ENCODE measurements at places on chromosomes 2 and 18.

- no peak for DNase-seq
These were observed 119.0 kb downstream of the ARL4C start for GRCh38 chr2:234377761-234378391.

- no peak for DNase-seq
These were observed 96.9 kb downstream of the TGOLN2 start for GRCh38 chr2:85230679-85231467.

- DNase-seq, result no peak
These were observed 5.4 kb downstream of the CHMP3 start for GRCh38 chr2:86557836-86558235.

- no peak for DNase-seq
These were observed 55.2 kb downstream of the CCDC88A start for GRCh38 chr2:55364189-55365055.

DNA sequence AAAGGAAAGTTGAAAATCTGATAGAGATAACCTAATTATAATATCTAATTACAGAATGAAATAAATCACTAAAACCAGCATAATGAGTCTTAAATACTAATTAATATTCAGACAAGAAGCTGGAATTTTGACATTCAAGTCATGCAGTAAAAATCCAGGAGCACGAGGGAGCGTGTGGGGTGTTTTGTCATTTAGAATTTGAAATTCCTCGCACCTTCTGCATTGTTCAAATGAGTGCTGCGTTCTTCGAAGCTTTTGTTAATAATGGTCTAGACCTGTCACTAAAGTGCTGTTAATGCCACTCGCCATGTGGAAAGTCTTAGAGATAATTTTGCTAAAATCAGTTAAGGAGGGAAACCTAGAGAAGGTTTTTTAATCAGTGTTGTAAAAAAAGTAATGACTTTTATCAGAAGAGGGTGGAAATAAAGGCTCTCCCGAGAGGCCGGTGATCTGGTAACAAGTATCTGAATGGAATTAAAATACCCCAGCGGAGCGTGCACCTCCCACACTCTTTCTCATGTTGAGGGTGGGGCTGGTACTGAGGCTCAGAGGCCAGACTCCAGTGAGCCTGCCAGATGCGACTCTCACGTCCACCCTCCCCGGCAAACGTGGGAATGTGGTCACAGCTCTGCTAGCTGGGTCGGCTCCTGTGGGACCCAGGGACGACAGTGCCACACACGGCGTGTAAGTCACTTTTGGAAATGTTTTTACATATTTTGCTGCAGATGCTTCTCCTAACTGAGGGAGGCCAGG, 69.4 kb upstream of the MYT1L start:
- no peak for DNase-seq

DNA sequence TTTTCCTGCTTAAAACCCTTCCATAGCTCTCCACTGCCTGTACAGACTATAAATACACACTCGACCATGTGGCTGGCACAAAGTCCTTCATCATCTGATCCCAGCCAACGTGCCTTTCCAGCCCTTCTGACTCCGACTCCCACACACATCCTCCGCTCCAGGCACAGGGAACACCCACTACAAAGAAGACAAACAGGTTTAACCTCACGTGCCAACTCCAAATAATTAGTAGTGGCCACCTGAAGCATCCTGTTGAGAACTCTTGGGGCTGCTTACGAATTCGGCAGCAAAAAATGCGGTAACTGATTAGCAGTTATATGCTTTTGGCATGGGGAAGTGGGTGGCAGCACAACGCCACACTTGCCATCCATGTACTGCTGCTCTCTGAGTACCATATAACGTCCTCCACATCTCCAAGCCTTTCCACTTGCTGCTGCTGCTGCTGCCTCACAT, 12.1 kb downstream of the SPIRE1 start:
- DNase-seq, result no peak

All from activated T-helper 1 cell treated with Interleukin-2 at 50 U/mL for 16 hours (primary cell).